ENCODE measurements at places on chromosomes 6 and 20.

DNA sequence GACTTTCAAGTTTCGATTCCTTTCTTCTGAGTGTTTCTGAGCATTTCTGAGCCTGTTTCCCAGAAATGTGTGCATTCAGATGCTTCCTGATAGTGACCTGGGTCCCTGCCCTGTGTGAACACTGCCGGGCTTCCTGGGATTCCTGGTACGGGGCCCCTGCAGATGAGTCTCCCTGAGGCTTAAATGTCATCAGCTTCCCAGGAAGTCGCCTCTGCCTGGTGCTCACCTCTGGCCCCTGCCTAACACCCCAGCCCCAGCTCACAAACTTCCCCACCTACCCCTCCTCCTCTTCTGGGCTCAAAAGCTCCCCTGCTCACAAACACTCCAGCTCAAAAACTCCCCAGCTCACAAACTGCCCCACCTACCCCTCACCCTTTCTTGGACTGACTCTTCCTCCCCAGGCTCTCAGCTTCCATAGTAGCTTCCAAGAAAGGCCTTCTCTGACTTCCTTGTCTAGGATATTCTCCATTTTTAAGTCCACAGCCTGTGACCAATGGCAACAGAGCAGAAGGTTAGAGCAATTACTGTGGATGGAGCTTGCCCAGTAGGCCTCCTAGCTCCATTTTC, 42.0 kb downstream of the TGM2 start:
- DNase-seq: no peak

- DNase-seq: no peak
Measured at GRCh38 chr6:121828146-121828886, 392.9 kb downstream of the GJA1 start.

DNA sequence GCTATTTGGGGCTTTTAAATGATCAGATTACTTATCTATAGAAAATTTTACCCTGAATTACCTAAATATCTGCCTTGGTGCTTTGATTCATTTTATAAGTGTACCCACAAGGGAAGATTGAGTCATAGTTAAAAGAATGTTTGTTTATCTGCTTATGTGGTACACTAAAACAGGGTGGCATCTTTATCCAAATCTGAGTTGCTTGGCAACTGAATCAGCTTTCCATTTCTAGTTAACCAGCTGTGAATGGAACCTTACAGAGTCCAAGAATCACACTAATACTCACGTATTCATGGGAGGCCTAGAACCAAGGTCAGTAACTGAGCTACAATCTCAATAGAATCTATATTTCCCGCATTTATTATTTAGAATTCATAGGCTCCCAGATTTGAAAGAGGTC, 44.0 kb upstream of the CAP2 start:
- no peak for DNase-seq

- no peak for DNase-seq
Measured at GRCh38 chr20:56829788-56830385, 200.8 kb downstream of the TFAP2C start.

- no peak for DNase-seq
Measured at GRCh38 chr20:35373661-35374060, 38.1 kb downstream of the UQCC1 start.

GRCh38 chr6:142452993-142453392, 151.2 kb downstream of the ADGRG6 start:
- no peak for DNase-seq

DNA sequence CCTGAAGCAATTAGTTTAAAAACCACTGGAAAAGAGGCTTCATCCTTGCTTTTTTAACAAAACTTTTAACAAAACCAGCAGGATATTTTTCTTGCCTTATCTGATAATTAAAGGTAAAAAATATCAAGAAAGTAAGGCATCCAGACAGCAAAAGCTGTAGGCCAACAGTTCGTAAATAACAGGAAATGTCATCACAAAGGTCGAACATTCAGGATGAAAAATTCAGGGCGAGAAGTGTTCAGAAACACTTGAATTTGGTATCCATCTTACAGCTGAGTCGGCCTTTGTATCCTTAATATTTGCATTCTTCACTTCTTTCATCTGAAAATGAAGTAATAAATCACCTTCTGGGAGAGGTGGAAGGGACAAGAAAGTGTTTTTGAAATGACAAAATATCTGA, 8.2 kb upstream of the FILIP1 start:
- no peak for DNase-seq

DNA sequence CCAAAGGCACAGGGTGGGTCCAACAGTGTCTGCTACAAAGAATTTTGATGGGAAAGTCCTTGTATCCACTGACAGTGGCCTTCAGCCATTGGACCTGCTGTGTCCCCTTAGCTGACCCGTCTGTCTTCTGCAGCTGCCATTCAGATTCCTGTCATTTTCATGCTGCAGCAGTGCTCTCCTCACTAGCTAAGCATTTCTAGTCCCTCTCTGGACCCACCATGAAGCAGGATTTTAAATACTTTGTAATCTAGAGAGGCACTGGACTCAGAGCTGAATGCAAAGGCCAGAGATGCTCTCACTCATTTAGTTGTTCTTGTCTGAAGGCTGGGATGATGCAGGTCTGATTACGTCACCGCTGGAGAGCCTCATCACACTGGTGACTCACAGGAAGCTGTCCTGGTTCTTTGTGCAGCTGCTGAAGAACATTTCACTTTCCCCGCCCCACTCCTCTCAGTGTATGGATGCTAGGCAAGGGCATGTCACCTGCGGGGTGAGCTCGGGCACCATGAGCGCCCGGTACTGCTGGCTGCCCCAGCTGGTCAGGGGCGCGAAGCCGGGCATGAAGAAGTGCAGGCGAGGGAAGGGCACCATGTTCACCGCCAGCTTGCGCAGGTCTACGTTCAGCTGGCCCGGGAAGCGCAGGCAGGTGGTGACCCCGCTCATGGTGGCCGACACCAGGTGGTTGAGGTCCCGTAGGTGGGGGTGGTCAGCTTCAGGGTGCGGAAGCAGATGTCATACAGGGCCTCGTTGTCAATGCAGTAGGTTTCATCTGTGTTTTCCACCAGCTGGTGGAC, 19.4 kb upstream of the TUBB2A start:
- peak; percentile 83 for DNase-seq

DNA sequence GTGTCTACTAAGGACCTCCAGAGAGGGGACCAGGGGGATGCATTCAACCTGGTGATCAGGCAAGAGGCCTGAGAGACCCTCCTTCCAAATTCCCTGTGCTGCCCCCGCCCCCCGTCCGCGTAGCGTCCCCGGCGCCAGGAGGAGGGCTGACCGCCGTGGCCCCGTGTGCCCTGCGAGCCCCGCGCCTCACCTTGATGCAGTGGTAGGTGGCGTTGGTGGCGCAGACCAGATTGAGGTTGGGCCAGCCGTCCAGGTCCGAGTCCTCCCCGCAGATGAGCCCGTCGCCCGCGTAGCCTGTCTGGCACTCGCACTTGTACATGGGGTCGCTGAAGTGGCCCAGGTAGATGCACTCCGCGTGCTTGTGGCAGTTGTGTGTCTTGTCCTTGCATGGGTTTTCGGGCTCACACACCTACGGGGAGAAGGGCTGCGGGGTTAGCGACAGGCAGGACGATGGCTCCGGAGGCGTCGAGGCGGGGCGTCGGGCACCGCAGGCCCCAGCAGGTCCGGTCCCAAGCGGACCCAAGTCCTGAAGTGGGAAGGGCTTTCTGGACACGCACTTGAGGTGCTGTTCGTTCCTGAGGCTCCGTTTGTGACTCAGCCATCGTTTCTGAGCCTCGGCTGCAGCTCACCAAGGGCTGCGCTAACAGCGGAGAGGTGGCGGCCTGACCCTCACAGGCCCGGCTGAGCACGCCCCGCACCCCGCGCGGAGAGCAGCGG, 21.7 kb downstream of the THBS2 start:
- DNase-seq: no peak

GRCh38 chr20:41476013-41476441, 109.4 kb upstream of the EMILIN3 start:
- no peak for DNase-seq

GRCh38 chr20:7327810-7328209, 560.3 kb downstream of the BMP2 start:
- no peak for DNase-seq

DNA sequence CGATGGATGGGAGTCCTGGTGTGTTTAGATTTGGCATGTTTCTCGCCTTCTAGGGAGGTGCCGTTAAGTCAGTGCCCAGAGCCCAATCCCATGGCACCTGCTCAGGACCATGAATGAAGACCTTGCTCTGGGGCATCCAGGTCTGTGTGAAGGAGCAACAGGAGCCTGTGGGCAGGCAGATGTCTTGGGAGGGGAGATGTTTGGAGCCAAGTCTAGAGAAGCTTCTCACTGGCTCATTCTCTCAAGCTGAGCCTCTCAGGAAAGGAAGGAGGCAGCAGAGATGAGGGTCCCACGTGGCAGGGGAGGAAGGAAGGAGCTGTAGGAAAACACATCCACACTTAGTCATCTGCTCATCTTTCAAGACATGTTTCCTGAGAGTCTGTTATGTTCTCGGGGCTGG, 9.5 kb upstream of the SIRPB1 start:
- no peak for DNase-seq

GRCh38 chr6:109304284-109305015, 77.8 kb downstream of the CD164 start:
- no peak for DNase-seq

GRCh38 chr6:11172501-11173327, 59.8 kb downstream of the NEDD9 start:
- DNase-seq: peak; percentile 47

DNA sequence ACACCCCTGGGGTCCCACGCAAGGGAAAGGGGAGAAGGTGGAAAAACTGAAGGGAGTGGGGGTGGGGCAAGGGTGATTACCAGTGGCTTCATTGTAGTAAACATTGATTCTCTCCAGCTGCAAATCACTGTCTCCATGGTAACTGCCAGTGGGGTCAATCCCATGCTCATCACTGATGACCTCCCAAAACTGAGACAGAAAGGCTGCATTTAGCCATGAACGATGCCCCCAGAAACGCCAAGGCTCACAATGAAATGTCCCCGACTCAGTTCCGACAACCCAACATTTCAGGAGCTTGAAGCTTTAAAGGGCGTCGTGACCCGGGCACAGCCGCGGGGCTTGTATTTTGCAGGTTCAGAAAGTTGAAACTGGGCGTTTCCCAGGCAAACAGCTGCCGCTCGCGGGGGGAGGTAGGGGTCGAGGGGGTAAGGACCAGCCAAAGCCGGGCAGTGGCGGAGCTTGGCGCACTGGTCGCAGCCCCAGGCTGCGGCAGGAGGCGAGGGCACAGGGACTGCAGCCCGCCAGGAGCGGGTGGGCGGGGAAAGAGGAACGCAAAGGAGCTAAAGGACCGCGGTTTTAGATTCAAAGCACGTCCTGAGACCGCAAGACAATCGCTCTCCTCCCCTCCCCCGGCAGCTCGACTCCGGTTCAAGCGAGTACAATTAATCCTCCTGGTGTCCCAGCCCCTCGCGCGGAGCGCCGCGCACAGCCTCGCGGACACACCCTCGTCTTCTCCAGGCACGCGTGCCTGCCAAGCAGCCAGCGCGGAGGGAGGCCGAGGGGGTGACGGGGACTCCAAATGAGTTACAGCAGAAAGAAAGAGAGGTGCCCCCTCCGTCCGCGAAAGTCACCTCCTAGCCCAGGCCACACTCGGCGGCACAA, 731 bp downstream of the TUBB2B start:
- no peak for DNase-seq

DNA sequence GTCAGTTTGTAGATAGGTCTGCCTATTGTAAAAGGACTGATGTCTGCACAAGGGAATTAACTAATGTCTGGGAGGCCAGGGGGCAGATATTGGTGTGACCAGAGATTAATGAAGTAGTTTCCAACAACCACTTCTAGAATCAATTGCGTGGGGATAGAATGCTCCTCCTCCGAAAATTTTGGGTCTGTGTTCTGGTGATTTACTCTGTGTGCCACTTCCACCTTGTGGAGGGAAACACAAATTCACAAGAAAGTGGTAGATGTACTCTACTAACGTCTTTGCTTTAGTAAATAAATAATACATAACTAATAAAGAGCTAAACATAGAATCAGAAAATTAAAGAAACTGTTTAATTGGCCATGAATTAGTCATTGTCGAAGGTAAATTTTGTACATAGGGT, 25.5 kb downstream of the TMEM14A start:
- DNase-seq: no peak

- DNase-seq: no peak
Measured at GRCh38 chr6:108714101-108714765, 134.0 kb upstream of the ARMC2 start.

DNA sequence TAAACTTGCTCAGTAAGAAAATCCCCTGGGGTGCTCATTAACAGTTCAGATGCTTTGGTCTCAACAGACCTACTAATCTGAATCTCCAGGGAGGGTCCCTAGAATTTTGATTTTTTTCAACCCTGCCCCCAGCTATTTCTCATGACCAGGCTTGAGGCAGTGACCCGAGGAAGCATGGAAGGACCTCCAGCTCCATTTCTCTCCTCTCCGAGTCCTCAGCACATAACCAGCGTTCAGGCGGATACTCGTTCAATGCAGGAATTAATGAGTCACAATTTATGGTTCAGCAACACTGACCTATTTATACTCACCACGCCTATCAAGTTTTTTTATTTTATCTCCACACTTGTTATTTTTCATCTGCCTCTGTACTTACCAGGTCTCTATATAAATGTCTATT, 369.2 kb upstream of the CDH4 start:
- no peak for DNase-seq

GRCh38 chr6:13953061-13953705, 28.4 kb downstream of the RNF182 start:
- peak; percentile 32 for DNase-seq

GRCh38 chr20:44485830-44486198, 10.1 kb downstream of the TTPAL start:
- DNase-seq: no peak

- no peak for DNase-seq
Measured at GRCh38 chr6:139534472-139535115, 160.1 kb upstream of the CITED2 start.

GRCh38 chr6:19205076-19205475, 632.1 kb upstream of the ID4 start:
- no peak for DNase-seq

Measured in kidney capillary endothelial cell (primary cell).